Stimulated activated CD8-positive, alpha-beta memory T cell treated with anti-CD3 and anti-CD28 coated beads, Interleukin-15, amount 100 ng/mL, for 48 hours (primary cell): ENCODE measurements at places on chromosomes 4 and X.

DNA sequence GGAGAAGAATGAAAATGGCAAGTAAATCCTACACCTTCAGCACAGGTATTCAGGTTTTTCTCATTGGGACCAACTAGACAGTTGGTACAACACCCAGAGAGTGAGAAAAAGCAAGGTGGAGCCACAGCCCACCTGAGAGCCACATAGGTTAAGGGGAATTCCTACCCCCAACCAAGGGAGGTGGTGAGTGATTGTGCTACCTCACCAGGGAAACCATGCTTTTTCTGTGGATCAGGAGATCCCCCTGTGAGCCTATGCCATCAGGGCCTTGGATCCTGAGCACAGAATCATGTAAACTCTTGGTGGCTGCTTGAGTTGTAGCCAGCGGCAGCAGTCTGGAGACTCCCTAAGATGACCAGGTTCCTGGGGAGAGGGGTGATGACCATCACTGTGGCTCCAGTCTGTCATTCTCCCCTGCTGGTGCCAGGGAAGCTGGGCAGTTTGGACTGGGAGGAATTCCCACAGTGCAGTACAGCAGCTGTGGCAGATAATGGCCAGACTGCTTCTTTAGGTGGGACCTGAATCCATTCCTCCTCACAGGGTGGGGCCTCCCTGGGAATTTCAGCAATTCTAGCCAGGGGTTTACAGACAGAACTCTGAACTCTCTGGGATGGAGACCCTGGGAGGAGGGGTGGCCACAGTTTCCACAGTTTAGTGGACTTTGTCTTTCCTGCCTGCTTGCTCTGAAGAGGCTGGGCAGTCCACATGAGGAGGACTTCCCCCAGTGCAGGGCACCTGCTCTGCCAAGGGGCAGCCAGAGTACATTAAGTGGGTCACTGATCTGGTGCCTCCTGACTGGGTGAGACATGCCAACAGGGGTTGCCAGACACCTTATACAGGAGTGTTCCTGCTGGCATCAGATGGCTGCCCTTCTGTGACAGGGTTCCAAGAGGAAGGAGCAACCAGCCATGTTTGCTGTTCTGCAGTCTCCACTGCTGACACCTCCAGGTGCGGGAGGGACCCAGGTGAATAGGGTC, 43.2 kb downstream of the PARM1 start:
- no peak for DNase-seq

DNA sequence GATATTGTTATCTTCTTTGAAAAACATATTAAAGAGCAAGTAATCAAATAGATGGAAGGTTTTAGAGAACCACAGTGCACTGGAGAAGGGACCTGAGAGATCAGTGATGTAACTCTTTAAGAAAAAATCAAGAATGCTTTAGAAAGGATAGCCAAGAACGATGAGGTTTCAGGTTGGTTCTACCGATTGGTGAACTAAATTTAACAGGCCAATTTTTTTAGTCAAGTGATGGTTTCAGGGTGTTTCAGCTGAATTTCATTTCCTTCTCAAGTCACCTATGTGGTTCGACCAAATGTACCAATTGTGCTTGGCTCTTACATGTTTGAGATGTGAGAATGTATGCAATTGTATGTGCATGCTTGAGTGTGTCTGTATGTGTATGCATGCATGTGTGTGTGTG, 26.5 kb downstream of the HS3ST1 start:
- no peak for DNase-seq

- no peak for DNase-seq
These were observed 13.1 kb upstream of the FAM13A start for GRCh38 chr4:89070041-89070440.

- DNase-seq = no peak
These were observed 26.6 kb downstream of the NFKB1 start for GRCh38 chr4:102527695-102528283.

DNA sequence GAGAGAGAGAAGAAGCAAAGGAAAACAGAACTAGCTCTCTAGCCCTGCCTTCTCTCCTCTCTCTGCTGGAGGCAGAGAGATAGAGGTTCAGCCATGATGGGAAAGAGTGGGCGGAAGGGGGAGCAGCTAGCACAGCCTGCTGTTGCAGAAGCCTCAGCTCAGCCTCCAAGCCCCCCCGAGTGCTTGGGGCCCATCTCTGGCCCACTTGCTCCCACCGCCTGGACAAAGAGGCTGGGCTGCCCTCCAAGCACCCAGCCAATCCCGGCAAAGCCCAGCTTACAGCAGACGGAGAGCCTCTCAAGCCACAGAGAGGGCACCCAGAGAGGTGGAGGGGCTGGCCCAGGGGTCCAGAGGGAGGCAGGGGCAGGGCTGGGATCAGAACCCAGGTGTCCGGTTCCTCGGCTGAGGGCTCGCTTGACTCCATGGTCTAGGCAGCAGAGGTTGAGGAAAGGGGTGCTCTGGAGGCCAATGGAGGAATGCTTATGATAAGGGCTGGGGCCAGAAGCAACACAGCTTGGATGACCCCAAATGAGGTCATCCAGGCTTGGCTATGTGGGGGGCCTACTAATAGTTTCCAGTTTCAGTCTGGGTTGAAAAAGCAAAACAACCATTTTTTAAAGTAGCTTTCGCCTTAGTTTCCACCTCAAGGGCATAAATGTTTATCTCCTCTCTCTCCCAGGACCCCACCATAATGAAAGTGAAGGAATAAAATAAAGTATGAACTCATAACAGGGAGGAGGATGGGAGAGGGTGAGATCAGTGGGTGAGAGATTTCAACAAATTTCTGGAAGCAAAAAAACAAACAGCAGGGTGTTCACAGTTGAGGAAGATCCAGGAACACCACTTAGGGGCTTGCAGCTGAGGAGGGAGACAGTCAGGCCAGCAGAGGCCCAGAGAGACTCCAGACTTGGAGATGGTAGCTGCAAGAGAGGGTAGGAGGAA, 24.9 kb upstream of the IQSEC2 start:
- no peak for DNase-seq

DNA sequence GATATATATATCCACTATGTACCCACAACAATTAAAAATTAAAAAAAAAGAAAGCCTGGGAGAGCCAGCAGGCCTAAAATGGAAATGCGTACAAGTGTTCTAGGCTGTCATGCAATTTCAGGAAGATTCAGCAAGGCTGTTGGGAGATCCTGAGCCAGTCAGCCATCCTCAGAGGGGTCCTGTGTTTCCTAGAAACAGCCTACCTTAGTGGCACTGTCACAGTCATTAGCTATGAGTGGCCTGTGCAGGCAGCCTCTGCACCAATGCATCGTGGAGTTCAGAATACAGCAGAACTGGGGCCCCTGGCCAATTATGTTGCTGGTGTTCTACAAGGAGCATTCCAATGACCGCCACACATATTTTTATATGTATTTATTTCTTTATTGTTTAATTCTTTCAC, 21.0 kb upstream of the USP53 start:
- no peak for DNase-seq

GRCh38 chrX:12974796-12975669, at the start of gene TMSB4X:
TMSB4X (plus strand) TSS chrX:12975110.
- peak; percentile 73 for DNase-seq

DNA sequence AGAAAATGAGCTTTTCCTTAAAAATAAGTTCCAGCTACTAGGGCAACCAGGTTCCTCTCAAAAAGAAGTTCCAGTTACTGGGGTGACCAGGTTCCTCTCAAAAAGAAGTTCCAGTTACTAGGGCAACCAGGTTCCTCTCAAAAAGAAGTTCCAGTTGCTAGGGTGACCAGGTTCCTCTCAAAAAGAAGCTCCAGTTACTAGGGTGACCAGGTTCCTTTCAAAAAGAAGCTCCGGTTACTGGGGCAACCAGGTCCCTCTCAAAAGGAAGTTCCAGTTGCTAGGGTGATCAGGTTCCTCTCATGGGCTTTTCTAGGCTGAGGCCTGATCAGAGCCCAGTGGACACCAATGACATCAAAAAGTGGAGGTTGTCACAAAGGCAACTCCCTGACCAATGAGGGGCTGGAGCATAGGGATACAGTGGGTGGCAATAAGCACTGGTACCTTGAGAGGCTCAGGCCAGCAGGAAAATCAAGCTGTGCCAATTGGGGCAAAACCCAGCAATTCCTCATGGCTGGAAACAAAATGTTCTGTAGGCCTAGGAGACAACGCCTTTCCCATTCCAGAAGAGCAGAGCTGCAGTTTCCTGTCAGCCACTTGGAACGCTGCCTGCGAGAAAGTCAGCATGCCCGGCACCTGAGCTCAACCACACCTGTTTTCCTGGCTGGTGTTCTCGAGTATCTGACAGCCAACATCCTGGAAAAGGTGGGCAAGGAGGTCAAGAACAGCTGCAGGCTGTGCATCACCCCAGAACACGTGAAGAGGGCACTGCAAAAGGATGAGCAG, 12.3 kb upstream of the SYTL5 start:
- DNase-seq = no peak

GRCh38 chrX:46582966-46583365, 9.4 kb downstream of the CHST7 start:
- DNase-seq = no peak

- DNase-seq = peak; percentile 23
These were observed 4.9 kb upstream of the ZNF81 start for GRCh38 chrX:47831788-47832187.

DNA sequence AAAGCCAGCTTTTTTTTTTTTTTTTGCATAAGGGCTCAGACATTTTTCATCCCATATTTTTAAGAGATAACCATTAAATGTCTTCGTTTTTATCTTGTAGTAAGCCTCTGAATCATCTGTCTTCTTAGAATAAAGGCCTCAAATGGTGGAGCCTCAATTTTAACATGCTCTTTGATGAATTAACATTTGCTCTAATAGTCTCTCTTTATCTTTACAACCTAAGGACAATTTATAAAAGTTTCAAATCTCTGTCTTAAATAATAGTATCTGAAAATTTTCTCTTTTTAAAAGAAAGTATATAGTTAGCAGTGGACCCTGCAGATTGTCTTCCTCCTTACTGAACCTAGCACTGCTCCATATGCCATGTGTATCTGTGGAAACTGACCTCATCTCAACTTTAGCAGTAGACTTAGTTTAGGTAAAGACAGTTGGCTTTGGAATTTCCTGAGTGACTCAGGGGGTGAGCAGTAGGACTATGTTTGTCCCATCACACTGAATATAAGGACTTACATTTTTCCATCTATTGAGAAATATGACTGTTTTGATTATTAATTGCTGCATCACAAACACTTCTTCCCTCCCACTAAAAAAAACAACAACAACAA, 1658.0 kb downstream of the STIM2 start:
- DNase-seq = no peak

GRCh38 chrX:13092455-13092941, 48.1 kb upstream of the FAM9C start:
- peak; percentile 73 for DNase-seq

GRCh38 chr4:112422644-112423043, 93.3 kb downstream of the NEUROG2 start:
- no peak for DNase-seq

DNA sequence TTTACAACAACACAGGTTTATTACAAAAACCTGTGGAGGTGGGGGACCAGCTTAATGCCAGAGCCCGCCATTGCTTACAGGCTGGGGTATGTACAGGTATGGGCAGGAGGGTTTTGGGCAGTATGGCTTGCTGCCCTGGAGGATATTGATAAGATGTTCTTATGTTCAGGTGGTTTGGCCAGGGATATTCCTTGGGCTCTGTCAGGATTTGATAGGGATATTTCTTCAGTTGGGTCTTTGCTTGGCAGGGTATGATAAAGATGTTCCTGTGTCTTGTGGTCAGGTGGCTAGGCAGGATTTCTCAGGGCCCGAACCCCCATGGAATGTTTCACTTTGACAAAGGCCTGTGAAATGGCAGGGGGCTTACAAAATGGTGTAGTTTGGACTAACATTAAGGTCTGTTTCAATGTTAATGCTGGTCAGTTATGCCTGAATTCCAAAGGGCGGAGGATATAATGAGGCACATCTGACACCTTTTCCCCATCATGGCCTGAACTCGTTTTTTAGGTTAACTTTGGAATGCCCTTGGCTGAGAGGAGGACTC, 3.1 kb downstream of the MGST2 start:
- no peak for DNase-seq

GRCh38 chr4:165383591-165384073, 4.8 kb downstream of the CPE start:
- no peak for DNase-seq

DNA sequence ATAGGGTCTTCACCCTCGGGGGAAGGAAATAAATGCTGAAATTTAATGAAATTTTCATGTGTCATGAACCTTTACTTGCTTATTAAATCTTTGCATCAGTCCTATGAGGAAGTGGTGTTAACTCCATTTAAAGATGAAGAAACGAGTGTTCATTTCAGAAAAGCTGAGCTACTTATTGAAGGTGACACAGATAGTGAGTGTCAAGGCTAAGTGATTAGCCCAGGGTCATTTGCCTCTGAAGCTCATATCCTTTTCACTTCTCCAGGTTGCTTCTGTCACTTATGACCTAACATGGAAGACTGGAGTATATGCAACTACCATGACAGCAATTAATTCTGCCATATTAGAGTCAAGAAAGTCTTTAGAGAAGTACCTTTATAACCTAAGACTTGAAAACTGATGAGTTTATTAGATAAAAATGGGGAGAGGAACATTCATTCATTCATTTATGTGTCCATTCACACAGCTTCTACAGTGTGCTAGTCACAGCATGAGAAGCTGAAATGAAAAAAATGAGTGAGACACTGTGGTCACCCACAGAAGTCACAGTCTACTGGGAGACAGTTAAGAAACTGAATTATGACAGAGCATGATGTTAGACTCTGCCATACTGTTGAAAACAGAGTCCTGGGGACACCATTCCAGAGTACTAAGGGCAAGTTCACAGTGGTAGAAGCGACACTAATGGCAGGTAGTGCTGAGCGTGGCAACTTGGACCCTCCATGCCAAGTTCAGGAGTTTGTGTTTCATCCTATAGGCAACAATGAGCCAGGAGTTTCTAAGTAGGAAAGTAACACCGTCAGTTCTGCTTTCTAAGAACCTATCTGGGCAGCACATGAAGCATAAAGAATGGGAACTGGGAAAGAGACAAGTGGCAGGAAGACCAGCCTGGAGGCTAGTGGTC, 21.3 kb downstream of the ALPK1 start:
- no peak for DNase-seq

- no peak for DNase-seq
These were observed 193.9 kb upstream of the SPOCK3 start for GRCh38 chr4:167428156-167428555.

DNA sequence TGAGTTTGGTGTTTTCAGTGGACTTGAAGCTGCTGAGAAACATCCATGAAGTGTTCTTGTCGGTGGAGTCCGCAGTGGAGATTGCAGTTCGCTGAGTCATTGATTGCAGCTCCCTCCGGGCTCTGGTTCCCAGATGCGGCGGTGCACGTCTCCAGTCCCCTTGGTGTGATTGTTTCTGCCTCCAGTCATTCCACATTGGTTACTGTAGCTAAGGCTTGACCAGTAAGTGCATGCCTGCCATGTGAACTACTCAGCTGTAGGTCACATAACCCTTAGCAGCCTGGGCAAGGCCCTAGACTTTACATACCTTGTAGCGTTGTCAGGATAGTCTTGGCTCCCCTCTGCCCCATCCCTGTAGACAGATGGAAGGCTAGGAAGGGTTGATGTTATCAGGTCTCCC, 53.8 kb upstream of the CLCN4 start:
- no peak for DNase-seq

GRCh38 chr4:123701131-123701575, 304.6 kb downstream of the SPRY1 start:
- DNase-seq = no peak

GRCh38 chrX:149433451-149433850, 71.7 kb downstream of the IDS start:
- no peak for DNase-seq

GRCh38 chr4:2948895-2949781, 14.1 kb downstream of the NOP14 start:
- no peak for DNase-seq
